ENCODE measurements at places on chromosomes 6 and 20. TPM values are rescaled to one million over a fixed set of nuclear protein-coding genes. Genes with fewer than 3 reads are reported as not detected.

DNA sequence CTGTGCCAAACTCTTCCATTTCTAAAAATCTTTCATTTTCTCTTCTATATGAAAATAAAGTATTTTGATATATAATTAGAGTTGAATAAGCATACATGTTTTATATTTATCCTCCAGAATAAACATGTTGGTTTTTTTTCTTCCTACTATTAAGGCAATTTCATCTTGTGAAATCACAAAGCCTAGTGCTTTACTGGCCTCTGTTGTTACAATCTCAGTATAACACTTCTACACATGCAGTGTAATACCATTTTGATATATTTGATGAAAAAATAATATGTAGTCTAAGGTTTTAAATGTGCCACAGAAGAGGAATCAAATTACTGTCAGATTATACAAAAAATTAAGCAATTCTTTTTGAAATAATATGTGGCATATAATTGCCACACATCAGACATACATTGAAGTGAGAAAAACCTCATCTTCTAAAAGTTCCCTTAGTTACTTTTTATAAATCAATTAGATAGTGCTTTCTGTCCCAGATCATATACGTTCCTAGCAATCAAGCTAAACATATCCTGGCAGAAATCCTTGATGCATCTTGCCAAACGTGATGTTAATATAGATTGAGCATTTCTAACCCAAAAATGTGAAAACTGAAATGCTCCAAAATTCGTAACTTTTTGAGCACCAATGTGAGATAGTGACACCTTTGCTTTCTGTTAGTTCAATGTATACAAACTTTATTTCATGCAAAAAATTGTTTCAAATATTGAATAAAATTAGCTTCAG lies 225.1 kb upstream of the MANEA start:
- H3K36me3 ChIP-seq = no peaks in the 10 kb centered on the region
- no peak overlapping the region for H3K4me3 ChIP-seq
- no peaks in the 10 kb centered on the region for H3K27me3 ChIP-seq
- no peak for DNase-seq
- H3K4me1 ChIP-seq = no peaks in the 10 kb centered on the region

Gene UNC5CL
- total RNA-seq = 1.2 TPM

GRCh38 chr6:114290864-114291263 lies 52.0 kb downstream of the HS3ST5 start:
- H3K36me3 ChIP-seq = no peaks in the 10 kb centered on the region
- H3K4me1 ChIP-seq = no peaks in the 10 kb centered on the region
- no peak overlapping the region for H3K4me3 ChIP-seq
- H3K27ac ChIP-seq = no peak overlapping the region
- H3K27me3 ChIP-seq = no peaks in the 10 kb centered on the region

DNA sequence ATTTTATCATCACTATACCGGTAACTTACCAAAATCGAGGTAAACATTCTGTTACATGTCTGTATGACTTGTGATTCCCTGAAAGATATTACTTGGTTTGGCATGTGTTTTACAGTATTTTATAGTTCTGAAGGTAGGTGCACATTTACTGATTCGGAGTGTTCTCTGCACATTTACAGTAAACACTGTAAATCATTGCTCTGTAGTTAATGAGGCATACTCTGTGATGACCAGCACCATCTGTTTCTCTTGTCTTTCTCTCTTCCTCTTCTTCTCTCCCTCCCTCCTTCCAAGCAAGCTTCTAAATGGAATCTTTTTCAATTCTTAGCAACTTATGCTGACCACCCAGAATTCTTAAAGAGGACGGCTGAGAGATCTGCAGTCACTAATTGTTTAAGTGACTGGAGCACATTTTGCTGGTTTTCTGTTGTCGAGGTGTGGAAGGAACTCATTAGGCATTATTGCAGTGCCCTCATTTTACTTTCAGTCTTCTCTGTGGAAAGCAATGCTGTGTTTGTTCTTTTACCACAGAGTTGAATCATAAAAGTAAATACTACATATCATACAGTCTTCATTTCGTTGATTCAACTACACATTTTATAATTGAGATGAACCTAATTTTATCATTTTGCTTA lies 126.5 kb downstream of the UTRN start:
- peaks cover 26% of the 10 kb centered on the region for H3K4me1 ChIP-seq
- H3K36me3 ChIP-seq = peaks cover 21% of the 10 kb centered on the region
- peak overlapping the region; percentile 61 for H3K4me3 ChIP-seq
- peak overlapping the region; percentile 73 for H3K27ac ChIP-seq

Gene MYMX
- not detected for total RNA-seq

DNA sequence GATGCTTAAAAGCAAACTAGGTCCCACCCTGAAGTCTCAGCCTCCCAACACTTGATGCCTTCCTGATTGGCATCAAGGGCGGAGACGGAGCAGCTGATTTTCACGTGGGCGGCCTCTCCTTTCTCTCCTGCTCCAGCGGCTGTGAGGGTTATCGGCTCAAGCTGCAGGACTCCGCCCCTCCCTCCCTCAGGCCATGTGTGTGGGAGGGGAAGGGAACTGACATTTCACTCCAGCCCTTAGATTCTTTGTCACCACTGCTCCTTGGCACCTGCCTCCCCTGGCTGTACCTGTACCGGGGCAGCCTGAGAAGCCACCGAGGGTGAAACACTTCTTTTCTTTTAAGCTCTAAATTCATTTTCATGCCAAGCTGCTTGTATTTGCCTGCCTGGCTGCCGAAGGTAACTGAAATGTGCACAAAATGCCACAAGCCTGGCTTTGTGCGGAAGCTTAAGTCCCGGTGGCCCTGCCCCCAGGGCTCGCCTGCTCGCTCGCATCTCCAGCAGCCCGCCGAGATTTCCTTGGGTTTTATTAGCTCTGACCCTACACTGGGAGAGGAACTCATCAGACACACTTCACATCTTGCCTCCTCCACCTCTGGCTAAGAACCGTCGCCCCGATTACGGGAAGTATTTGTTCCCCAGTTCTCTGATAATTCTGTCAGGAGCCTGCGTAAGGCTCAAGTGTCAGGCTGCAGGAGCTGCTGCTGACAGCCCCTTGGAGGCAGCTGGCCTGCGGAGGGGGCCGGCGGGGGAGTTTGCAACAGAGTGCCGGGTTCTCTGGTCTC lies 9.6 kb upstream of the CPNE5 start:
- no peak for DNase-seq
- H3K36me3 ChIP-seq = peaks cover 26% of the 10 kb centered on the region
- no peak overlapping the region for H3K4me3 ChIP-seq

Gene WFDC2
- not detected for total RNA-seq

Gene SEL1L2
- total RNA-seq = not detected

DNA sequence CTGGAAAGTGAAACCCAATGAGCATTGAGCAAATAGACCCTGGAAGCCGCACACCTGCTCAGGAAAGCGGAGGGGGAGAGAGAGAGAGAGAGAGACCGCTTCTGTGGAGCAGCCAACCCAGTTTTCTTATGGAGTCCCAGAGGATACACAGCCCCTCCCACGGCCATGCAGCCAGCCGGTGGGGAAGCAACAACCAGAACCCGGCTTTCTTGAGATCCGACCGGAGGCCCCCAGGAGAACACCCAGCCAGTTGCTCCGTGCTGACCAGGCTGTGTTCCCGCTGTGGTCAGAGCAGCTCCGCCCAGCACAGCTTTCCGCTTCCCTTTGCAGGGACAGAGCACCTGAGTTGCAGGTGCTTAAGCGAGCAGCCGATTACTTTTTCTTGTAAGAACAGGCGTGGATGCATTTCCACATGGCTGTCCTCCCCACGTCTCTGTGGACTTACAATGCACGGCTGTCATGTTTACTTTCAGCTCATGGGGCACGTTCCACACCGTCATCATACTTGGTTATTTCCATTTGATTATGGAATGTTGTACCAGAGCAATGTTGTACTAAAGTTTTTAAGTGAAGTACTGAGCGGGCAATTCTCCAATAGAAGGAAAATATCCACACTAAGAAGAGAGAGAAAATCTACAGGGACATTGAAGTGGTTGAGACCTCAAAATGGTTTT lies 381.9 kb downstream of the THBS2 start:
- H3K27ac ChIP-seq = no peak overlapping the region
- no peaks in the 10 kb centered on the region for H3K4me1 ChIP-seq
- no peaks in the 10 kb centered on the region for H3K27me3 ChIP-seq
- H3K36me3 ChIP-seq = no peaks in the 10 kb centered on the region
